ENCODE measurements at places on chromosomes 7 and 10.

DNA sequence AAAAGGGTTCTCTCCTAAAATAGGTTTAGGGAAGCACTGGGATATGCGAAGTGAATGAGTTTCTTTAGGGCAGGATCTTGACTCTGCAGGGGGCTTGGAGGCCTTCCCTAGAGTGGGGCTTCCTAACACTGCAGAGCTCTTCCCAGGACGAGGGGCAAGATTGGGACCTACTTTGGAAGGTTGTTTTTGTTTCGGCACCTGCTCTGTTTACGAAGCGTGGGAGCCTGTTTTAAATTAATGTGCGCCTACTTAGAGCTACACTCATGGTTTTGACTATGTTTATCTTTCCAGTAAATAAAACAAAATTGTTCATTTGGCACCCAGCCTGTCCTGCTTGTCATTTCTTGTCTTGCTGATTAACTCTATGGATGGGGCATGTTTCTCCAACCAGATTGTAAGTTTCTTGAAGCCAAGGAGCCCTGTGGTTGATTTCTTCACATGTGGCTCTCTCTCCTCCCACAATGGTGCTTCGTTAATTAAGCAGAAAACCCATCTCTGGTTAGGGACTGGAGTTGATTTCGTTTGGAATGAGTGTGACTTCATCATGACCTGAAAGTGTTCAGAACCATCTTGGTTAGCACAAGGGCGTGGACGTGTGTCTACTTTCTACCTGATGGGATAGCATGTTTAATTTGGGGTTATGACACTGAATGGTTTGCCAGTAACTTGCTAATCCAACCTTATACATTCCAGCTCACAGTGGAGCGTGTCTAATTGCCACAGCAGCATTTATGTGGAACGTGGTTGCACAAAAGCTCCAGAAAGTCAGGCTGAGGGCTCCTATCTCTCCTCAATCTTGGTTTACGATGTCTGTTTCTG, 98.1 kb downstream of the TCF7L2 start:
- DNase-seq = no peak

DNA sequence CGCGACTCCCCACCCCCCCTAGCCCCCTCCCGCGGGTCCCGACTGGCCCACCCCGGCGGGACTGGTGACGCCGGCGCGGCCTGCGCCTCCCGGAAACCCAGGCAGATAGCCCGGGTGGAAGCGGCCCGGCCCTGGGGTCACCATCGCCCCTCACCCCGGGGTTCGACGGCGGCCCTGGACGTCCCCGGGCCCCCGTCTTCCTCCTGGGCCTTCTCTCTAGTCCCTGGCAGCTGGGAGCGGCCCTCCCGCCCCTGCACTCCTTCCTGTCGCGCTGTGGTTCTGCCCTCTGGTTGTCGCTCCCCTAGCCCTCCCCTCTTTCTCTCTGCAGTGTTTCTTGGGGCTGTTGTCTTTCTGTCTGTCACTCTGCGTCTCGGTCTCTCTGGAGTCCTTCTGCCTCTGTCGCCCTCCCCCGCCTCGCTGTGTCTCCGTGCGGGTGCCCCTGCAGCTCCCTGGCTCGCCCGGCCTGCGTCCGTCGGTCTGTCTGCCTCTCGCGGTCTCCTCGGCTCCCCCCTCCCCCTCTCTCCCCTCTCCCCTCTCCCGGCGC, 90.5 kb upstream of the PAX2 start:
- DNase-seq = no peak

- no peak for DNase-seq
These were observed 205.9 kb downstream of the MBL2 start for GRCh38 chr10:52566471-52567246.

- no peak for DNase-seq
These were observed 138.1 kb downstream of the WDR11 start for GRCh38 chr10:120989279-120989678.

GRCh38 chr7:157502701-157503111, 165.9 kb downstream of the DNAJB6 start:
- peak; percentile 62 for DNase-seq

DNA sequence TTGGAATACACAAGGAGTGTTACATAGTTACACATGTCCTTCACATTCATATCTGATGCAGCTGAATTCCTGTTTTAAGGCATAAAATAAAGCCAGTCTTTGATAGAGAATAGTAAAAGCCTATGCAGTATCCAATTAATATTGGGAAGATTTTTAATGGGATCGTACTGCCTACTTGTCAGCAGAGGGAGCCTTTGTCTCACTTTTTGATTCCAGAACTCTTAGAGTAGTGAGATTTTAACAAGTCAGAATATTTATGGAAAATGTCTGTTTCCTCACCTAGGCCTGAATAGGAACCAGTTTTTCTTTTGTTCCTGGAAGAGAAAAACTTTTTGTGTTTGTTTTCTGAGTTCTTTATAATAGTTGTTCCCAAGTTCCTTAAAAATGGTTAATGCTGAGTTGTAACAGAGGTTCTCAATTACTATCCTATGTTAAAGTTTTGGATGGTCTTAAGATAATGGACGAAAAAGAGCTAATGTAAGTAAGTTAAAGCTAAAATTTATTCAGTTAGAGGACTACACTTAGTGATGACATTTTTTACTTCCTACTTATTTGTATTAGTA, 114.0 kb downstream of the BBS9 start:
- DNase-seq = no peak

GRCh38 chr7:142894112-142894984, 8.8 kb upstream of the TRPV6 start:
- no peak for DNase-seq

- no peak for DNase-seq
These were observed 41.9 kb downstream of the SPAM1 start for GRCh38 chr7:123966936-123967335.

- DNase-seq = no peak
These were observed 8.2 kb downstream of the CUTC start for GRCh38 chr10:99740260-99740659.

DNA sequence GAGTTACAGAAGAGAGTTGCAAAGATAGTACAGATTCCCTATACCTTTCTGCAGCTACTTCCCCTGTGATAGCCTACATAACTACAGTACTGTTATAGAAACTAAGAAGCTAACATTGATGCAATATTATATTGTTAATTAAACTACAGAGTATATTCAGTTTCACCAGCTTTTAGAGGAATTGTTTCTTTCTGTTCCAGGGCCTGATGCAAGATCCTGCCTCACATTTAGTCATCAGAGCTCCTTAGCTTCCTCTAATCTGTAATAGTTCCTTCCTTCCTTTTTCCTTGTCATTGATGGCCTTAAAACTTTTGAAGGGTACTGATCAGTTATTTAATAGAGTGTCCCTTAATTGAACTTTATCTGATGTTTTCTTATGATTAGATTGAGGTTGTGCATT, 56.8 kb downstream of the SDHAF3 start:
- no peak for DNase-seq

DNA sequence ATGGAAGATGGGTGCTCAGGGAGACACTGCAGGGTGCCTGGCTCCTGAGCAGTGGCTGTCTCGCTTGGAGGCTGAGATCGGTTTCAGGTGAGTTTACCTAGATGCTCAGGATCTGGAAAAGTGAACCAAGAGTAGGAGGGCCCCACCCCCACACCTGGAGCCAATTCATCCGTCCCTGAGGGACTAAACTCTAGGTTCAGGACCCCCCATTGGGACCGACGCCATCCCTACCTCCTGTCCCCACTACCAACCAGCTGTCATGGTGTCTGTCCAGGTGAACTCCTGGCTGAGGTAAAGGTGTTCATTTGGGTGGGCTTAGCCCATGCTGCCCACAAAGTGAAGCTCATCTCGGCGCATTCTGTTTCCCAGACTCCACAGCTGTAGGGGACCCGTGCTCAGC, 174.6 kb upstream of the PLPP4 start:
- no peak for DNase-seq

DNA sequence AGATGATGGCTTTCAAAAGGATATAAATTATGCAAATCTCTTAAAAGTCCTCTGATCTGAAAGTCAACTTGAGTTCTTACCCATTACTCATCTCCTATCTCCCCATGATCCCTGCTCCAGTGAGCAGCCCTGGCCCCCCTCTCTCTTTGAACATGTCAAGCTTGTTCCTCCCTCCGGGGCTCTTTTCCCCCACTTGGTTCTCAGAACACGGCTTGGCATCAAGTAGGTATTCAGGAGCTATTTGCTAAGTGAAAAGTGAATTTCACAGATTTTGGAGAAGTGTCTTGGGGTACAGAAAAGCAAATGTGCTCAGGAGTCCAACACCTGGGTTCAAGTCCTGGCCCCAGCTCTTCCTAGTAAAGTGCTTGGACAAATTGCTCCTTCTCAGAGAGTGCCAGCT, 98.3 kb upstream of the CTBP2 start:
- no peak for DNase-seq

- no peak for DNase-seq
These were observed 74.7 kb downstream of the FRMPD2 start for GRCh38 chr10:48199580-48200377.

- no peak for DNase-seq
These were observed 116.6 kb upstream of the FOXP2 start for GRCh38 chr7:114298011-114298410.

- DNase-seq = no peak
These were observed 108.9 kb downstream of the RNLS start for GRCh38 chr10:88473989-88474883.

DNA sequence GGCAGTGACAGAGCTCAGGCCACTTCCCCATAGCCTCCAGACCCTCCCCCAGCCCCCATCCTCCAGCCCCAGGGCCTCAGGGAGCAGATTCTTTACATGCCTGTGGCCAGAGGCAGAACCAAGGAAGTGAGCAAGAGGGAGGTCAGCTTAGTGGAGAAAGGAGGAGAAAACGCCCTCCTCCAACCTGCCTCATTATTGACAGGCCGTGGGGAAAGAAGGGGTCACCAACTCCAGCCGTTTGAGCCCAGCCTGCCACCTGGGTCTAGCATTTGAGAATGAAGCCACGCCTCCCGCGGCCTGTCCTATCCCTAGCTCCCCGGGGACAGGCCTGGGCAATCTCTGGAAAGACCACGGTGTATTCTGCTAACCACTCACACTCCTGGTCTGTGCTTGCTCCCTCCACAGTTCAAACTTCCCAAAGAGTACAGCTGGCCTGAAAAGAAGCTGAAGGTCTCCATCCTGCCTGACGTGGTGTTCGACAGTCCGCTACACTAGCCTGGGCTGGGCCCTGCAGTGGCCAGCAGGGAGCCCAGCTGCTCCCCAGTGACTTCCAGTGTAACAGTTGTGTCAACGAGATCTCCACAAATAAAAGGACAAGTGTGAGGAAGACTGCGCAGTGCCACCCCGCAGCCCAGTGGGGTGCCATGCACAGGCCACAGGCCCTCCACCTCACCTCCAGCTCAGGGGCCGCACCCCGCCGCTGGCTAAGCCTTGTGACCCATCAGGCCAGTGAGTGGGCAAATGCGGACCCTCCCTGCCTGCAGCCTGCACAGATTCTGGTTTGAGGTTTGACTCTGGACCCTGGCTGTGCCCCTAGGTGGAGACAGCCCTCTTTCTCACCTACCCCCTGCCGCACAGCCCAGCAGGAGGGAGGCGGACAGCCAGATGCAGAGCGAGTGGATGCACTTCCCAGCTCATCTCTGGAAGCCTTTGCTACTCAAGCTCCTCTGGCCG, 14.3 kb upstream of the TRIM8 start:
- no peak for DNase-seq

DNA sequence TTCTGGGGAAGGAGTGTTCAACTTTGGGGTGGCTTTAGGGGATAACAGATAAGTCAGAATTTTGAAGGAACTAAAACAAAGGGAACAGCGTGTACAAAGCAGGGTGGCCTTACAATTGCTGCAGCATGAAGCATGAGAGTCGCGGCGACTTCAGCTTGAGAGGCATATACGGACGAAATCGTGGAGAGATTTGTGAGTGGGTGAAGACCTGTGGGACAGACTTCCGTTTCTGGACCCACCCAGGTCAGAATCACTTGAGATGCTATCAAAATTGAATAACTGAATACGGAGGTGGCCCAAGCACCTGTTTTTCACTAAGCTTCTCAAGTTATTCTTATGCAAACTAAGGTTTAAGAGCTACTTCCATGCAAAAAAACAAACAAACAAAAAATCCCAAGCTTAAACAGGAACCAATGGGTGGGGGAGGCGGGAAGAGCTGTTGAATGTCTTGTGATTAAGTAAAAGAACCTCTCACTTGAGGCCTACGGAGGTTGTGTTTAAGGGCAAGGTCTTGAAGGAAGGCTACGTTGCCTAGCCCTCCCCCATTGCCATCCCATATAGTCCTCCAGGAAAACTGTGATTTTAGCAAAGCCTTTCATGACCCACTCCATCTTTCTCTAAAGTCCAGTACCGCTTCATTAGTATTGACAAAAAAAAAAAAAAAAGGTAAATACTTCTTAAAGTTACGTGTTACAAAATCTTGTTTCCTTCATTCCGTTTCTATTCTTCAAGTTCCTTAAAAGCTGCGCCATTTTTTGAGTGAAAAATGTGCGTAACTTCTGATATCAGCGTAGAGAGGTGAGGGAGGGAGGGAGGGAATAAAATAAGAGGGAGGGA, 1.3 kb upstream of the TRIM24 start:
- DNase-seq = no peak

GRCh38 chr10:71434760-71435394, 38.2 kb downstream of the CDH23 start:
- DNase-seq = no peak

DNA sequence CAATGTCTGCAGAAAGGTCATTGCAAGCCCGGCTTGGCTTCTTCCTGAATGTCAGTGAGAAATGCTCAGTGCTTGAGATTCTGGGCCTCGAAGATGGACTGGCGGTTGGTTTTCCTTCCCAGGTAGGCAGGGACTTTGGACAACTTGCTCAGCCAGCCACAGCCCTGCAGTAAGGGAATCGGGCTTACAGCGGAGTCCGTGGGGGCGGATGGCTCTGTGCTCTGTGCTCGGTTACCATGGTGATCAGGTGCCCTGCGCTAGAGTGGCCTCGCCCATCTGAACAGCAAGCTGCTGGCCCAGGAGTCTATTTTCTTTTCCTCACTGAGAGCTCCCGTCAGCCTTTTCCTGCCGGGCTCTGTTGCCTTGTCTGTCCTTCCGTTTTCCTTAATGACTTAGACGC, 77.8 kb upstream of the SH2B2 start:
- DNase-seq = no peak

GRCh38 chr10:12960334-12960898, 41.1 kb downstream of the CCDC3 start:
- DNase-seq = no peak

DNA sequence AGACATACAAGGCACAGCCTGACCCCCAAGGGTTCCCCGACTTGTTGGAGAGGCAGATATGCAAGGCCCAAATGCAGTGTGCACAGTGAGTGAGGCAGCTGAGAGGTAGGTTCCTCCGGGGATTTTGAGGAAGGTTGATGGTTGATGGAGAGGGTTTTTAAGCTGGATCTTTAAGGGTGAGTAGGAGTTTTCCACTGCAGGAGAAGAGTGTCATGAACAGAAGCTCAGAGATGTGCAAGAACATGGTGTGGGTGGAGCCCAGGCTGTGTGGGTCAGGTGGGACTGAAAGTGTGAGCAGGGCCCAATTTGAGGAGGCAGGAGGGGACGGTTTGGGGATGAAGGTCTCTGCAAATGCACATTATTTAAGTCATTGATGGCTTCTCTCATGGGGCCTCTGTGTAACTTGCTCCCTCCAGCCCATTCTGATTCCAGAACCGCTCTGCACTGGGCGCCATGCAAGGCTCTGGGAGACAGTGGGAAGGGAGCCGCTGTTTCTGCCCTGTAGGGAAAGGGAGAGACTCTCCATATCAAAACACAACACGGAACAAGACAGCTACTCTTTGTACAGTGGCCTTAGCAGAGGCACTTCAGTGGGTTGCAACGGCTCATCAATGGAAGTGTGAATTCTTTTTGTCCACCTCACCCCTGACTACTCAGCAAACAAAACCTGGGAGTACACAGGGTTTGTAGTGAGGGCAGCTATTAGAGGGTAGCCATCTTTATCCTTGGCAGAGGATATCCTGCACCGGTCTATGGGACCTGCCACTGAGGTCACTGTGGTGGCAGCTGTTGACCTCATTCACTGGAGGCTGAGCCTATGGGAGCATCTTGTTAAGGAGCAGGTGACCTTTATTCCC, 29.7 kb downstream of the RAMP3 start:
- DNase-seq = no peak
